ENCODE measurements at places on chromosomes 11 and 22.

- DNase-seq: no peak
Measured at GRCh38 chr11:126624506-126624905, 269.0 kb downstream of the ST3GAL4 start.

DNA sequence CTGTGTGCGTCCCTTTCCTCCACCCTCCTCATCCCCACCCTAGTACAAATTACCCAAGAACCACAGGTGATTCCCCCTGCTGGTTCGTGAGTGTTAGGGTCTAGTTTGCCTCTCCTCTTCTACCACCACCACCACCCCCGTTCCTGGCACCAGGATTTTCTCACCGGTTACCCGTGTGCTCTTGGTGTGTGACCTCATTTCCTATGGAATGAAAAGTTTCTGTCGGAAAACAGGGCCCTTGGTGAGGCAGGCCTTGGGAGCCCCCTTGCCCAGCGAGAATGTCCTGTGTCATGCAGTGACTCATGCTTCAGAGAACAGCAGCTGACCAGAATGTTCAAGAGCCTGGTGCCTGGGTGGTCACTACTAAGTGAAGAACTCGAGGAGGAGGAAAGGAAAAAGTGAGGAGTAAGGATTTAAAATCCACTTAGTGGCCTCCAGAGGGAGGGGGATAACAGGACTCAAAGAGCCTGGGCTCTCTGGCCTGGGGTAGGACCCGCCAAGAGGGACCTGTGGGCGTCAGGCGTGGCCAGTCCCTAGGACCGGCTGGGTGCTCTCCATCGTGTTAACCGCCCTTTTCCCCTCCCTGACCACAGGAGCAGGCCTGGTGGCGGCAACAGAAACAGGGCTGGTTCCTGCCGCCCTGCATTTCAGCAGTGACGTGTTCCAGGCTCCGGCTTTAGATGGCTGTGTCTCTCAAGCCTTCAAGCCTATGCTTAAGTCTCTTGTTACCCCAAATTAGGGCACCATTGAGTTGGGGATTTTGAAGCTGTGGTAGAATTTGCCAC lies 30.2 kb downstream of the C22orf31 start:
- DNase-seq: no peak

- DNase-seq: no peak
Measured at GRCh38 chr11:117562136-117562535, 234.5 kb downstream of the CEP164 start.

GRCh38 chr11:78311702-78312371 lies 105.8 kb downstream of the GAB2 start:
- DNase-seq: no peak

DNA sequence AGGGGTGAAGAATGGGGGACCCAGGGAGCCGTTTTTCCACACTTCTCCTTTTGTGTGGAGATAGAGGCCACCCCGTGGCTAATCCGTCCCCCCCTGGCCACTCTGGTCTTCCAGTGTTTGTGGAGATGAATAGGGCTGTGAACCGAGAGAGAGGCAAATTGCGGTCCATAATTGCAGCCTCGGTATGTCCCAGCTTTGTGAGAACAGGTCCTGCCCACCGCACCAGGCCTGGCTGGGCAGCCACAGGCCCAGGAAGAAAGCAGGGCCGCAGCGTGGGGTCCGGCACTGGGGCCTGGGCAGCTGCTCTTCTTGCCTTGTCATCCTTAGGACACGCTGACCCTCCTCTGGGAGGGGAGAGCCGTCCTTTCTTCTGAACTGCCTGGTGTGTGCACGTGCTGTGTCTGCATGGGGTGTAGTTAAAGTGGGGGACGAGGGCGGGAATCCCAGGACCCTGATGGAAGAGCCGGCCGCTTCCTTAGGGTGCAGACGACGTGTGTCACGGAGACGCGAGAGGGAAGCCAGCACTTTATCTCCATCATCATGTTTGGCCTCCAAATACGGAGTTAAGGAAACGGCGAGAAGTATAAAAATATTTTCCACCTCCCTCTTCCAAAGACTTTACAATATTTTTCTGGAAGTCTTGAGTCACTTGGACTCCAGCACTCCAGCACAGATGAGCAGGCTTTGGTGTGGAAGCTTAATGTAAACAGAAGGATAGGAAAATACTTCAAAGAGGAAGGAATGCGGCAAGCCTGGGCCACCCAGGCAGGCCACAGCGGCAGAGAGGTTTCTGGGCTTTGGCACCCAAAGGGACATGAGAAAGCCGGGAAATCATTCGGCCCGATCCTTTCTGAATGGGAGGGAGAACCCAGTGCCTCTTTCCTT lies 1248.4 kb downstream of the BRD1 start:
- no peak for DNase-seq

DNA sequence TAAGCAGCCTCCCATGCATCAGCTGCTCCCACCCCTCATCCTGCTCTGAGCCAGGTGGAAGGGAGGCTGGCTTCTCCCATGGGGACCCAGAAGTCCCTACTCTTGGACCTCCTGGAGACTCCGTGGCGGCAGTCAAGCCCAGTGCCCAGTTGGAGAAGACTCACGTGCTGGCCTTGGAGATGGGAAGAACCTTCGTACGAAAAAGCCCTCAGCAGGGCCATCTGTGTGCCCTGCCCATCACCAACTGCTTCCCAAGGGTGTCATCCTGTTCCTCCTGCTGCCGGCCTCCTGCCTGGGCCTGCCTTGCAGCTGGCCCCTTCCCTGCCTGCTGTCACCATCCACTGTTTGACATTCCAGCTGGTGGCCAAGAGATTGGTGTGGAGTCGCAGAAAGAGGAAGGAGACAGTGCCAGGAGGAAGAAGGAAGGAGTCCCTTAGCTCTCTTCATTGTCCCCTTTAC lies 28.0 kb downstream of the ARHGAP1 start:
- no peak for DNase-seq

- no peak for DNase-seq
Measured at GRCh38 chr11:120057595-120058581, 80.0 kb downstream of the TRIM29 start.

- no peak for DNase-seq
Measured at GRCh38 chr11:76598426-76598839, 72.1 kb downstream of the LRRC32 start.

GRCh38 chr11:1422481-1422880 lies 32.7 kb downstream of the BRSK2 start:
- DNase-seq: no peak

GRCh38 chr22:27253108-27253902 lies 548.3 kb downstream of the MN1 start:
- no peak for DNase-seq

DNA sequence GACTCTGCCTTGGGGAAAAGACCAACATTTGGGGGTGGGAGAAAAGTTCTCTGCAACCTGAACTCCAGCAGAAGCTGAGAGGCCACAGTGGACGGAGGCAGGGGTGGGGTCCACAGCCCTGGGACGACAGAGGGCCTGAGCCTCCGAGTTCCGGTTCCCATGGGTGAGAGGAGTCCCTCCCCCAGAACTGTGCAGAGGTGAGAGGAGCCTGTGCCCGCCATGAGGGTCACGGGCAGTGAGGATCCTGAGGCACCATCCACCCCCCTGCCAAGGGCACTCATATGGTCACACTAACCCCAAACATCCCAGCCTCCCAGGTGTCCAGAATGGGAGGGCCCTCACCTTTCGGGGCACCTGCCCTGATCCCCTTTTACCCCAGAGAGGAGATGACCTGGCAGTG lies 30.5 kb downstream of the KIAA0930 start:
- no peak for DNase-seq

- no peak for DNase-seq
Measured at GRCh38 chr11:103881584-103881983, 154.9 kb upstream of the DDI1 start.

- no peak for DNase-seq
Measured at GRCh38 chr22:24119476-24119875, 61.8 kb upstream of the SUSD2 start.

DNA sequence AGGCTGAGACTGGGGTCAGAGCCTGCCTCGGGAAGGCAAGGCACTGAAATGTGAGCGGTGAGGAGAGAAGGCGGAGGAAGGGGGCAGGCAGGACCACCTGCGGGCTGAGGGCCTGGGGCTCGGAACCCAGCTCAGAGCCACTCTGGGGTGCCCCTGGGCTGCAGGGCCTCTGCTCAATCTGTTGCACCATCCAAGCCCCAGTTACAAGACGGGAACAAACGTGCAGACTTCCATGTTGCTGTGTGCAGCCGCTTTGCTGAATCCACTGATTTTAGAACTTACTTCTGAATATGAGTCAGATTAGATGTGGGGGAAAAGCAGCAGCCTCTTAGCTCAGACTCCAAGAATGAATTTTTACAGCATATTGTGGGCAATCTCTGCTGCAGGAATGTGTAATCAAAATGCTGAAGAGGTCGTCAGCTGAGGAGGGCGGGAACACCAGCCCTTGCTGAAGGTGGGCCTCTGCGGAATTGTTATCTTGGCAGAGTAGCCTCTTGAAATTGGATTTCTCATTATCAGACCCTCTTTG lies 21.6 kb downstream of the PARVG start:
- DNase-seq: peak; percentile 19

- DNase-seq: no peak
Measured at GRCh38 chr11:72119198-72119597, 6.7 kb upstream of the ANAPC15 start.

DNA sequence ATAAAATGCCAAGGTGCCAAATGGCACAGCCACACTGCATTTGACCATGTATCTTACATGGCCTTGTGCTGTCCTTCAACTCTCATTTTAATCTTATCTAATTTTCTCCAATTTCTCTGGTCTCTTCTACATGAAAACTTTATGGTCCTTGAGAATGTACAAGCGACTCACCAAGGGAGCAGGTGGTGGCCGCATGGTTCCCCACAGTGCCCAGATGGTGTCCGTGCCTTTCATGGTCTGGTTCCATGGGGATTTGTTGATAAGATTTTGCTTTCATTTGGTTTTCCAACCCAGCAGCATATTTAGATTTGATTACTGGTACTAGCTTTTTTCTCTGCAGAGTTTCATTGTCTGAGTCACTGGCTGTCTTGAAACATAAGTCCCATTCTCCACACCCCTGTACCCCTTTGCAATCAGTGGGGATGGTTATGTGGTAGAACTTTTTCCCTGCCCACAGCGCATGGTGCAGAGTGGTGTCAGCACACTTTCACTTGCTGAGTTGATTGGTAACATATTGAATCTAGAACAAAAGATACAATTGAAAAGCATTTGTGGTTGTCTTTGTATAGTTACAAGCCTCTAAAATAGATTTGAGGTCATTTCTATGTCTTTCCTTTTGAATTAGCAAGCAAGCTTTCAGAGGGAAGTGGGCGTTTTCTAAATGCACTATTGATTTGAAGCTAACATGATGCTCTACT lies 24.1 kb downstream of the ZNRF3 start:
- DNase-seq: no peak

- DNase-seq: no peak
Measured at GRCh38 chr11:60504219-60504905, 10.8 kb upstream of the MS4A13 start.

DNA sequence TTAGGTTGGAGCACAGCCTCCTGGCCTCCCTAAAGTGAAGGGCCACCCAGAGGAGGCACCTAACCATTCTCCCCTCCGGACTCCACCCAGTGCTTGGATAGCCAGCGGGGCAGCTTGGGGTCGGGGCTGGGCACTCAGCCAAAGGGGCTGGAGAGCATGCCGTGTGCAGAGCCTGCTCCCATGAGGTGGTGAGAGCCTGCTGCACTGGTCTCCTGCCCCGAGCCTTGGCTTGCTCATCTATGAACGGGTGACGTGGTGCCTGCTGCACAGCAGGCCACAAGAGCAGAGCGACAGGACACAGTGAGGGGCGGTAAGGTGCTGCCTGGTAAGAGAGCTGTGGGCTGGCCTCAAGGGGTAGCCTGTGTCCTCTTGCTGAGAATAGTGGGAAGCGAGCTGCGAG lies 14.0 kb upstream of the CCDC188 start:
- DNase-seq: no peak

GRCh38 chr22:36009085-36009484 lies 19.5 kb downstream of the RBFOX2 start:
- no peak for DNase-seq

DNA sequence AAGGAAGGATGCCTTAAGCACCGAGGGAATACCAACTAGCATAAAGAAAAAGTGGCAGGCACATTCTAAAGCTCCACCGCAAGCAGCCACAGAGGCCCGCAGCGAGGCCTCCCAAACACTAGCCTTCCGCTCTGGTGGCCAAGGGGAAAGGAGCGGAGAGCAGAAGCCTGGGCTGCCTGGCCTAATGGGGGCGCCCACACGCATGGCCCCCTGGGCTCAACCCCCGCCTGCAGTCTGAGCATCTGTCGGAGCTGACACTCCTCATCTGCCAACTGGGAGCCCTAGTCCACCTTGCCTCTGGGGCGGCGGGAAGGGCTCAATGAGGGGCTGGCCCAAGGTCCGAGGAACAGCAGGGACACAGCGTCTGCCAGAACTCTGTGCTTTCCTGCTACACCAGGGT lies 50.1 kb upstream of the WNT11 start:
- DNase-seq: no peak

DNA sequence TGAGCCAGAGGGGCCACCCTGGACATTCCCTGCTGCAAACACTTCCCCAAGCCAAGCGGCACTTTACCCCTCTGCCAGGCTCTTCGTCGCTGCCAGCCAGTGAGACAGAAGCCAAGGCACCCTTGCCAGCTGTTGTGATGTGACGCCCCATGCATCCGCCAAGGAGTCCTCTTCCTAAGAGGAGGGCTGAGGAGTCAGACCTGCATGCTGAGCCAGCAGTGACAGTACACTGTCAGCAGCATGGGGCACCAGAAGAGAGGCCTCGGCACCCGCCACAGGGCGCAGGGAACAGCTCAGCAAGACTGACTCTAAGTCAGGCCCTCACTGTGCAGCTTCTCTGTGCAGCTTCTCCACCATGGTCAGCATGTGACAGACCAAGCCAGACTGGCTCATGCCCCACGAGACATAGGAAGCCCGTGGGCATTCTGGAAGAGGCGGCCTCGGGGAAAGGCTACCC lies 26.4 kb downstream of the VPS37C start:
- DNase-seq: no peak

- DNase-seq: no peak
Measured at GRCh38 chr22:46011627-46012181, 34.7 kb upstream of the WNT7B start.

- no peak for DNase-seq
Measured at GRCh38 chr11:126805870-126806269, 194.7 kb downstream of the KIRREL3 start.

DNA sequence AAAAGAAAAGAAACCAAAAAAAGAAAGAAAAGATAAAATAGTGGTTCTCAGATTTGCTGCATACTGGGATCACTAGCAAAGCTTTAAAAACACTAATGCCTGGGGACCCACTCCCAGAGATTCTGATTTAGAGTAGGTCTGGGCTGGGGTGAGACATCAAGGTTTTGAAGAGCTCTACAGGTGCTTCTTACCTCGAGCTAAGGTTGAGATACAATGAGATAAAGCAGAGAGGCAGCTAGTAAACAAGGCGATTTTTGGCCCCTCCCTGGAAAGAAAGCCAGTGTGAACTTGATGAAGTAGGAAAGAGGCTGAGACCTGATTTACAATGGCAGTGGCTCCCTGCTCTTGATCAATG lies 327.6 kb upstream of the CCDC90B start:
- DNase-seq: no peak

- no peak for DNase-seq
Measured at GRCh38 chr11:125967515-125967914, 21.7 kb downstream of the VSIG10L2 start.

GRCh38 chr11:93542811-93543229 lies 371 bp downstream of the SMCO4 start:
- DNase-seq: no peak

GRCh38 chr22:17368554-17369438 lies 464 bp upstream of the CECR2 start:
- no peak for DNase-seq
